ENCODE measurements at places on chromosomes 3 and 15.

DNA sequence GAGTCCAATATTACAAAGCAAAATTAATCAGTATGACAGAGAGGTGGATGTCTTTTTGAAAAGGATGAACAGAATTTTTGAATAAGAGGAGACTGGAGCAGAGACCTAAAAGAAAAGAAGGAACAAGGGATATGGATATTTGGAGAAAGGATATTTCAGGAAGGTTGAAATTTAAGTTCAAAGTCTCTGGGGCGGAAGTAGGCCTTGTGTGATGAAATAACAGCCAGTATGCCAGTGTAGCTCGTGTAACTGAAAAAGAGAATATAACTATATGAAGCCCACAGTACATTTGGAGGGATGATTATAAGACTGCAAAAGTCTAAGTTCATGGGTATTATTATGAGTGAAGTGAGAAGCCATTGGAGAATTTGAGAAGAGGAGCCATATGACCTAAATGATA is 766.7 kb downstream of the GBE1 start:
- DNase-seq, result no peak

GRCh38 chr15:34182942-34183341 is 27.0 kb downstream of the KATNBL1 start:
- no peak for DNase-seq

DNA sequence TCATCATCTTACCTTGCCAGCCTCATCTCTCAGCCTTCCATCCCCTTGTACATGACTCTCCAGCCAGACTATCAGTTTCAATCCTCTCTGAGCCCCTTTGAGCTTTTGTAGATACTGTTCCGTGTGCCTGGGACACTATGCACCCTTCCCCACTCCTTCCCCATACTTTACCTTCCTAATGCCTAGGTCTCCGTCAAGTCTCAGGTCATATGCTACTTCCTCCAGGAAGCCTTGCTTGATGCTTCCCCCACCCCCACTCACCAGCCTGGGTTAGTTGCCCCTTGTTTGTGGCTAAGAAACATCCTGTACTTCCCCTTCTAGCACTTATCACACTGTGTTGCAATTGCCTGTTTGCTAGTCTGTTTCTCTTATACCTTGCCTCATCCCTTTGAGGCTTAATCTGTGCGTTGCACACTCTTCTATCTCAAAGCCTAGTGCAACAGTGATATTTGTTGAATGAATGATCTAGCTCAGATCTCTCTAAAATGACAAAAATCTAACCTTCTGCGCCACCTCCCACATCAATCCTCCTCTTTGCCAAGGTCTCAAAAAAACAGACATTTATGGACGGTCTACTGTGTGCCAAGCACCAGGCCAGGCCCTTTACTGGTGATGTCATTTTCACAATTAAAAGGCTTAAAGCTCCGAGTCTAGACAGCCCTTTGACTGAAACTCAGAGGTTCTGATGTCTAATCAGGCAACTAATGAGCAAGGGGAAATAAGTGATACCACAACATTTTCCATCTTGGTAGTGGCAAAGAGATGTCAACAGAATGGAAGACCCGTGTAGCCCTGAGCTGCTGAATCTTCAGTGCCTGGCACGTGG is 6.5 kb upstream of the USP3 start:
- no peak for DNase-seq

GRCh38 chr3:133246773-133247172 is 153.1 kb upstream of the BFSP2 start:
- no peak for DNase-seq

- peak; percentile 13 for DNase-seq
Measured at GRCh38 chr3:69540706-69541581, 155.1 kb upstream of the FRMD4B start.

DNA sequence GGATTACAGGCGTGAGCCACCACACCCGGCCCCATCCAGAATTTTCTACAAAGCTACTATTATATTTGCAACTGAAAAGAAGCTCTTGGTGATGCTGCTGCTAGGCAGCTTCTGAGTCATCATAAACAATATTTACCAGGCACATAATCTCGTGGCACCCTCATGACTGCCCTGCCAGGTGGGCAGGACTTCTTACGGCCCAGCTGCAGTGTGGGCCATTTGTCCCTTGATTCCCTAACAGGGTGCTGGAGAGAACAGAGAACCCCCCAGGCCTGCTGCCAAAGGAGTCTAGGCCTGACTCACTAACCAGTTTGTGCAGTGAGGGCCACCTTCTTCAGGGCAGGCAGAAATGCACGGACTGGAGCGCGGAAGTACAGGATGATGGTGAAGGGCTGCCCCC is 4.9 kb downstream of the EPB42 start:
- peak; percentile 77 for DNase-seq

DNA sequence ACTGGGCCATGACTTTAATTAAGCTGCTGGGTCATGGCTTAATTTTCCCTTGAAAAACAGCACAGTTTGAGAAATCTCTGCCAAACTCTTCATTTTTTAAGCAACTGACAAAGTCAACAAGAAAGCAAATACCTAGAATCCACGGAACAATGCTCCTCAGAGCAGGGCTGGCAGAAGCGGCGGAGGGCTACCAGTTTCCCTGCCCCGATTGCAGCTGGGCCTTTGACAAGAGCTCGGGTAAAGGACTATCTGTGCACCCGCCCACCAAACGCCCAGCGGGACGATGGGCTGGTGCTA is 1.2 kb downstream of the GOLIM4 start:
- no peak for DNase-seq

DNA sequence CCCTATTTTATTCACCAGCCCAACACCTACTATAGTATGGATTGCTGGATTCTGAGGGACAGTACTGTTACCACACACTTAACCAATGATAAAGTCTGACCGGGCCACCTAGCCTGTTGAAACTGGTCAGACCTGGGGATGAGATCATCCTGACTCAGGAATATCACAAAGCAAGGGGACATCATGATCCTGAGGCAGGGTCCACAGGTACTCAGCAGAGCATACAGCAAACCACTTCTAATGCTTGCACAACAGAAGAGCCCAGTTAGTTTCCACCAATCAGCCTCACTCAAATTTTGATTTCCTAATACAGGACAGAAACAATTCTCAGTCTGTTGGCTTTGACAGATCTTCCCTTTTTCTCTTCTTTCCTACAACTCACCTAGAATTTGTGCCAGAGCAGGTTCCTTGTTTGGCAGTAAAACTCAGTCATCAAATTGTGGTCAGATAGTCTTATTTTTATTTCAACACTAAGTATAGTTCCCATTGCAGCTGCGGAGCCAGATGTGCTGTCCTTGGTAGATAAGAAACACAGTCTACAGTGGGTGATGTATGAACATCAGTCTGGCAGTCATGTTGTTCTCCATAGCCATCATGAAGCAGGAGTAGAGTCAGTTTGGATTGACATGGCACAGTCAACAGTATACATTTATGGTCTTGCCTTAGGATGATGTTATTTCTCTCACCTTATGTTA is 90.1 kb upstream of the PRR23C start:
- peak; percentile 10 for DNase-seq

GRCh38 chr3:4759689-4760312 is 219.4 kb upstream of the BHLHE40 start:
- DNase-seq, result no peak
